Tongue (tissue), 3 donors: ENCODE measurements at places on chromosomes 5 and 9. TPM values are rescaled to one million over a fixed set of nuclear protein-coding genes. Genes with fewer than 3 reads are reported as not detected.
A peak's percentile ranks its signal among the peaks of the same experiment; 100 is the strongest.

GRCh38 chr9:29906065-29906464 lies 2332.8 kb upstream of the C9orf72 start:
- DNase-seq = no peak

- peak; percentile 3 for DNase-seq
These were observed 139.6 kb downstream of the RASEF start for GRCh38 chr9:82923092-82923911.

DNA sequence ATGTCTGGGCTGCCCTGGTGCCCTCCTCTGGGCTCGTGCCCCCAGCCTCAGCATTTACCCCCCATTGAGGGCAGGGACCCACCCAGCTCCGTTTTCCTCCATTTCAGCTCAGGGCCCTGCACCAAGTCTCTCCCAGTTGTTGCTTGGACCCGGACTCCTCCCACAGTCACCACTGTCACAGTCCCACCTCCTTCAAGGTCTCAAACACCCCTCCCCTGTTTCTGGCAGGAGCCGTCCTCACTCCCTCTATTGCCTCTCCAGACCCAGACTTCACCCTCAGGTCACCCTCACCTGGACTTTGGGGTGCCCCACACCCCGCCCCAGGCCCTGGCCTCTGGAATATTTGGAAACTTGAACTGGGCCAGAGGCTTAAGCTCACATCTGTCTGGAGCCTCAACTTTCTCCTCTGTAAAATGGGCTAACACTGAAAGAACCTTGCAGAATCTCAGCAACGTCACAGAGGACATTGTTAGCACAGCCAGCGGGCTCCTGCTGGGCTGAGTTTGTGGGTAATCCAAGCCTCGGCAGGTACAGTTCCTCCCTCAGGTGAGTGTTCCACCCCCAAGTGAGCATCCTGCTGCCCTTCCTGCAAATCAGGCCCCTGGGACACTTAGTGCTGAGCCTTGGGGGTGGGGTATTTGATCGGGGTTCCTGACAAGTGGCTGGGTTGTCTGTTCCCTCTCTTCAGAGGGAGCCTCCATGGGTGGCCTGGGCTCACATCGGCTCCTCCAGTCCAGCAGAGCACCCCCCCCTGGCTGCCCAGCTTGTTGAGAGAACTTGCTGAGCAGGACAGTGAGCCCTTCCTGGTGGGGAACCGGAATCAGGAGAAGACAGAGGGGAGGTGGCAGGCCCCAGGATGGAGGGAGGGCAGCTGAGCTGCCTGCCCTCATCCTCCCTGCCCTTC lies 130.1 kb downstream of the C9orf50 start:
- DNase-seq = no peak

DNA sequence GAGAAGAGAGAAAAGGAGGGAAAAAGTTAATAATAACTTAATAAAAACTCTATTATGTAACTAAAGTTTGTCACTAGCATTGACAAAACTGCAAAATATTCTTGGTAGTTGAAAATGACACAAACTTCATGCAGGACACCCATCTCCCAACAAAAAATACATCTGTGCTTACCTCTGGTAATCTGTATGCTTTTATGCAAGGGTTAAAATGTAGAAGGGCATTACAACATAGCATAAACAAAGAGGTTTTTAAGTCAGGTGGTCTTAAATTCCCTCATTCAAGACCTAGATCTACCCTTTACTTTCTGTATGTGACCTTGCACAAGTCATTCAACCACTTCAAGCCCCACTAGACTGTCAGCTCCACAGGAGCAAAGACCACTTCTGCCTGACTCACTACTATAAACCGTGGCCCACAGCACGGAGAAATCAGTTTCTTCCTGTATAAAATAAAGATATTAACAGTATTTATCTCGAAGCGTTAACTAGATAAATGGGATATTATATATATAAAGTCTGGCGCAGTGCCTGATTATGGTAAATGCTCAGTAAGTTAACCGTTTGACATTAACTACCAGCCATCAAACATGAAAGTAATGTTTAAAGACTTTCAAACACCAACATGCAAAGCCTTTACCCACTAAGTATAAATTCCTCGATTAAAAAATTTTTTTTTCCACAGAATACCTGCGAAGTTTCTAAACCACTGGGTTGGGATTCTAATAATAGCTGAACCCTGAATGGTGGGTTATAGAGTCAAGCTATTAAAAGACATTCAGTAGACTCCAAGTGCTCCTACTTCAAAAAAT lies 2.0 kb downstream of the FBXL17 start:
- DNase-seq = peak; percentile 41

DNA sequence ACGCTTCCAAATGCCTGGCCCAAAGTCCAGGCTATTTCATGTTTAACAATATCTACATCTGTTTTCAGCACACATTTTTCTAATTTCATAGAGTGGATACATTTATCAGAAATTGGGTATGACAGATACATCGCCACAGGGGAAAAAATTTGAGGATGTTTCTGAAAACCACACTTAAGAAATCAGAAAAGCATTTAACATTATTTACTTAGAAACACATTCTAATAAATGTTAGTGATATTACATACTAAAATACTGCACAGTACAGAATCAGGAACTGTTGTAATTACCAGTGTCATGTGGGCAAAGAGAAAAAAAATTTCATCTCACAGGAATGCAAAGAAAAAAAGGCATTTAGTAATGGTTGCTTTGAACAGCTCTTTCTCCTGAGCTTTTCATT lies 310.5 kb upstream of the KIF2A start:
- DNase-seq = no peak

DNA sequence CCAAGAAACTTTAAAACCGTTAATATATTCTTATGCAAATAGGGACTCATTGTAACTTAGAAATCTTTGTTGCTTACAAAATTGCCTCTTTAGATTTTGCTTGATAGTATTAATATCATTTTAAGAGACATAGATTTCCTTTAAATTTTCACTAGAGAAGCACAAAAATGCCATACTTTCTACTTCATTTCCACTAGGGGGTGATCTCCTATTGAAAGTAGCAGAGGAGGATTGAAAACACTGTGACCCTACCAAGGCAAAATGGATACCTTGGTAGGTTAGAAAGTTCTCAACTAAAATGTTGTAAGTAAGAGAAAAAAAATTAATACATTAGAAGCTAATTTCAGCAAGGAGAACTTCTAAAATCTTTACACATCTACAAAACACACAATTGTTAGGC lies 204.9 kb downstream of the CHSY3 start:
- DNase-seq = peak; percentile 22

- no peak for DNase-seq
These were observed 114.1 kb downstream of the C9orf152 start for GRCh38 chr9:110093871-110094270.

- DNase-seq = no peak
These were observed 1860.0 kb upstream of the WWC1 start for GRCh38 chr5:166431456-166431855.

GRCh38 chr9:98083061-98083501 lies 26.5 kb downstream of the NANS start:
- no peak for DNase-seq

GRCh38 chr9:14706530-14707140 lies 13.4 kb upstream of the ZDHHC21 start:
- DNase-seq = no peak

DNA sequence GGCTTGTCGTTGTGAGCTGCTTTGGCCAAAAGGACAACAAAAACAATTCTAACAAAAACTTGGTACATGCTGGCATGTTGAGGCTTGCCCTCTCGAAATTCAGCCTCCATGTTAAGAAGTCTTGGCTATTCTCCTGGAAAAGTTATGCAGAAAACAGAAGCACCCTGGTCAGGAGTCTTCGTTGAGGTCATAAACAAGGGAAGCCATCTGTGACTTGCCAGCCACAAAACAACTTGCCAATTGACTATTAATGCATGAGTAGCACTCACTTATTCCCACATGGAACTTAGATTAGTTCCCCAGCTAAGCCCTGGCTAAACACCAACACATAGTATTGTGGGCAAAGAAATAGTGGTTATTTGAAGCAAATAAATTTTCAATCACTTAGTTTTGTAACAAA lies 521.0 kb upstream of the CHD1 start:
- no peak for DNase-seq

DNA sequence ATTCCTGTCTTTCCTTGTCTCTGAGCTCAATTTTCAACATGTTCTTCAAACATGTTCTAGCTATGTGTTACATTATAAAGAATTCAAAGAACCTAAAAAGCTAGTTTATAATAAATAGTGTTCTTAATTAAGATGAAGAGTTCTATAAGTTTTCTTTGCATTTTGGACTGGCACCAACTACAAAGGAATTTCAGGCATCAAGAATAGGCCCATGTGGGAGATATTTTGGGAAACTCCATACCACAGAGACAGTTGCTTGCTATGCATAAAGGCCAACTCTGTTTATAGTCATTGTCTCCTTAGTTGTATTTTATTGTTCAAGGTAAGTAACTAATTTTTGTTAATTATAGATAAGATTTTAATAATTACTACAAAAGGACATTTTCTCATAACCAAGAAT lies 4.5 kb downstream of the SLF1 start:
- peak; percentile 27 for DNase-seq

DNA sequence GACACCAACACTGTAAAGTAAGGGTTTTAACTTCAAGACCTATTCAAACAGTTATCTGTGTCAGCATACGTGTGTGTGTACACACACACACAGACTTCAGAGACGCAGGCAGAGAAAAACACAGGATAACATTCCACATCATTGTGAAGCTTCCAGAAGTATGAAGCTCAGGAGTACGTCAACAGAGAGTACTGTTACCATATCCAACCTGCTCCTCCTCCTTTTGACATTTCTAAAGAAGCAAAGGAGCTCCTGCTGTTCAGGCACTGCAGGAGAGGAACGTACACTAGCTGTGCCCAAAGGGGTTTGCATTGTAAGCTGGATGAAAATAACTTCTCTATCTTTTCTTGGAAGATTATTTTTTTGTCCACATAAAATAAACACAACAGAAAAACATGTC lies 180.7 kb downstream of the MEF2C start:
- DNase-seq = no peak

GRCh38 chr5:50672663-50673062 lies 6.2 kb downstream of the PARP8 start:
- DNase-seq = no peak

DNA sequence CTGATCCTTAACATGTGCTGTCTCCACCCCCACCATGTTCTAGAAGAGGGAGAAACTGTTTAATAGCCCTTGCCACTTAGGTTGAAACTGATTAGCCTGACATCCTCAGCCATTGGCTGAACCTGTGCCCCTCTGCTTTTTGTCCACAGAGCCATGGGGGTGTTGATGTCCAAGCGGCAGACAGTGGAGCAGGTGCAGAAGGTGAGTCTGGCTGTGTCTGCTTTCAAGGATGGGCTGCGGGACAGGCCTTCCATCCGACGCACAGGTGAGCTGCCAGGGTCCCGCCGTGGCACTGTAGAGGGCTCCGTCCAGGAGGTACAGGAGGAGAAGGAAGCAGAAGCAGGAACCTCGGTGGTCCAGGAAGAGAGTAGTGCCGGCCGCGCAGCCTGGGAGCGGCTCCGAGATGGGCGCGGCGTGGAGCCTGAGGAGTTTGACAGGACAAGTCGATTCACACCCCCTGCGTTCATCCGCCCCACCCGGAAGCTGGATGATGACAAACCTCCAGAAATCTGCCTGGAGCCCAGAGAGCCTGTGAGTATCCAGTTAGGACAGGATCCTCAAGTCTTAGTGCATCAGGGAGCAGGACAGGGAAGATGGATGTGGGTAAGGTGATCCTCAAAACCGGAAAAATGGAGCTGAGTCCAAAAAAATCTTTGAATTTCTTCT lies 13.2 kb downstream of the PHF24 start:
- no peak for DNase-seq

DNA sequence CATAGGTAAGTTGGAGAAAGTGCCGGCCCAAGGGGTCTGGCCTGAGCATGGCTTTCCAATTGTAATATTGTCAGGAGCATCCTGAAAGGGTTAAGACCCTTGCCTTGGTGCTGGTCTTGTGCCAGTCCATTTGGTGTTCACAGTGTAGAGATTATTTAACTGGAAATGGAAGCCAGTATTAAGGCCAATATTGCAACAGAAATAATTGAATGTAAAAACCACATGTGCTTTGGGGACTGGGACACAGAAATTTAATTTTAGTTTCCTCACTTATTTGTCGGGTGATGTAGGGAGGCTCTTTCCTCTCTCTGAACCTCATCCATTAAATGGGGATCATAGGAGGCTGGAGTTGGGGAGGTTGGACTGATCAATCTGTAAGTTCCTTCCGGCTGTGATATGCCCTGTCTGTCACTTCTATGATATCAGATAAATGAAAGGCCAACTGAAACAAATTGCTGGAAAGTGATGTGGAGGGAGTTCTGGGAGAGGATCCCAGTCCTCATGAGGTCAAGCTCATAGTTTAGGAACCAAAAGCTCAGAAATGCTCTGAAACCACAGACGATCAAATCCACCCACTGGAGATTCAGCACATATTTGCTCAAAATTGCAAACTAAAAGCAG lies 54.8 kb upstream of the COL15A1 start:
- DNase-seq = no peak

GRCh38 chr5:73418244-73418691 lies 30.3 kb downstream of the FOXD1 start:
- DNase-seq = peak; percentile 47

- DNase-seq = no peak
These were observed 2.8 kb upstream of the N4BP3 start for GRCh38 chr5:178110511-178110910.

DNA sequence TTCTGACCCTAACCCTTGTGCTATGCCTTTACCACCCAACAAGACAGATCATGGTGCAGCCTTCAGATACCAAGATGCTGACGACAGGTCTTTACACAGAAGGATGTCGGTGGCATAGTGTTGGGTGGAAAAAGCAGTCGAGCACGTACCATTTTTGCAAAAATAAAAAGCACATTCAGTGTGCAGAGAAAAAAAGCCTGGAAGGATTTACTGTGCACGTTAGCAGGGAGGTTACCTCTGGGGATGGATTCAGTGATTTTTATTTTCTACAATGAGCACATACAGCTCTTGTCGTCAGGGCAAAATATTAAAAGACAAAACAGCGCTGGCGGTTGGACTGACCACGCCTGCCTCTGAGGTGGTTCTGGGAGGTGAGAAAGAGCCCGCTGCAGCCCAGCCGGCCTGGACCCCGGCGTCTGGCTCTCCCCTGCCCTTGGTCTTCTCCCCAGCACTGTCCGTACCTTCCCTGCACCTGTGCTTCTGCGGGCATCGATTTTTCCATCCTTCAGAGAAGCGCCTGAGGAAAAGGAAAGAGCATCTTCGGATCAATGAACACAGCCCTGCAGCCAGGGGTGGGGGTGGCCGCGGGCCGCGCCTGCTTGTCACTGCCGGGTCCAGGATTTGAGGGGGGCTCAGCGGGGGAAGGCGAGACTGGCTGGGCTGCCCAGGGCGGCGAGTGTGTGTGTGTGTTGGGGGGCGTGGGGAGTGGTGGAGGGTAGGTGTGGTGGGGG lies 200.0 kb upstream of the IER5L start:
- no peak for DNase-seq

GRCh38 chr5:37043693-37044092 lies 167.1 kb downstream of the NIPBL start:
- no peak for DNase-seq

- peak; percentile 83 for DNase-seq
These were observed at the start of gene GDNF for GRCh38 chr5:37839407-37840052. Gene GDNF, minus strand, starts transcription at chr5:37840041. Its CDS starts 5,245 bp downstream, at chr5:37834796.

SMAD5 gene
- total RNA-seq = 72.2 TPM

IFNB1 gene
- not detected for total RNA-seq

TOR4A gene
- 5.4 TPM for total RNA-seq

PDCD1LG2 gene
- 1.6 TPM for total RNA-seq

SLC6A7 gene
- total RNA-seq = not detected
